ENCODE measurements at places on chromosomes 12 and 14. TPM values are rescaled to one million over a fixed set of nuclear protein-coding genes. Genes with fewer than 3 reads are reported as not detected.

The GNG2 gene
- 7.7 TPM for total RNA-seq

The OTX2 gene
- total RNA-seq, result not detected

The NFKBIA gene
- total RNA-seq, result 110 TPM

The CFAP73 gene
- total RNA-seq, result not detected

The INHBE gene
- 0.85 TPM for total RNA-seq

The SMCO2 gene
- total RNA-seq, result not detected

The CATSPERB gene
- total RNA-seq, result not detected

The SLC39A5 gene
- 0.85 TPM for total RNA-seq

The SERPINA12 gene
- total RNA-seq, result not detected

The SMIM41 gene
- total RNA-seq, result not detected

The OR6C2 gene
- total RNA-seq, result not detected

The PLEKHG7 gene
- not detected for total RNA-seq

The RNASE11 gene
- total RNA-seq, result not detected

The NPAS3 gene
- total RNA-seq, result under 0.01 TPM

The CLEC6A gene
- total RNA-seq, result not detected

The TAS2R10 gene
- under 0.01 TPM for total RNA-seq

The LBHD2 gene
- not detected for total RNA-seq

The ANGEL1 gene
- total RNA-seq, result 9.3 TPM

The KRT3 gene
- total RNA-seq, result not detected

The REC8 gene
- total RNA-seq, result 0.77 TPM

The CFAP251 gene
- total RNA-seq, result 3.8 TPM

The AQP2 gene
- total RNA-seq, result not detected
